ENCODE measurements at places on chromosomes 6 and 20. TPM values are rescaled to one million over a fixed set of nuclear protein-coding genes. Genes with fewer than 3 reads are reported as not detected.

EBF4 gene
- 10.8 TPM for total RNA-seq

LY86 gene
- 8.8 TPM for total RNA-seq

LHFPL5 gene
- total RNA-seq: not detected

PTPRA gene
- 44.9 TPM for total RNA-seq

PTCHD4 gene
- 0.18 TPM for total RNA-seq

SFTA2 gene
- total RNA-seq: not detected

DNA sequence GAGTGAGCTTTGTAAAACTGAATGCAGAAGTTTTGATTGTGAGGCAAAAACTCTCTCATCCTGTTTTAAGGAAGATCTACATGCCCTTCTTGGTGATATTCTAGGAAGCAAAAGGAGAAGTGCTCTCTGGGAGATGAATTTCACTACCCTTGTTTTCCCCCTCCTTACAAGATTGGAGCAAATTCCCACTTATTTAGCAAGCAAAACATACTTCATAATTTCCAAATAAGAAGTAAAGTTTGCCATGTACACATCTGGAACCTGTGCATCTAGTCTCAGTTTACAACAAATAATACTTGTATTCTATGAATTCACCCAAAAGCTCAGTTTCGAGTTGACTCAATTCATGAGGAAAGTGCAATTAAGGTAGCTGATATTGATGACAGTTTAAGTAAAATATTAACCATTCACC lies 27.6 kb upstream of the IFNGR1 start:
- H3K36me3 ChIP-seq: no peaks in the 10 kb centered on the region
- H3K4me1 ChIP-seq: peaks cover 16% of the 10 kb centered on the region
- H3K27ac ChIP-seq: no peak overlapping the region
- no peaks in the 10 kb centered on the region for H3K27me3 ChIP-seq
- no peak for DNase-seq

DNA sequence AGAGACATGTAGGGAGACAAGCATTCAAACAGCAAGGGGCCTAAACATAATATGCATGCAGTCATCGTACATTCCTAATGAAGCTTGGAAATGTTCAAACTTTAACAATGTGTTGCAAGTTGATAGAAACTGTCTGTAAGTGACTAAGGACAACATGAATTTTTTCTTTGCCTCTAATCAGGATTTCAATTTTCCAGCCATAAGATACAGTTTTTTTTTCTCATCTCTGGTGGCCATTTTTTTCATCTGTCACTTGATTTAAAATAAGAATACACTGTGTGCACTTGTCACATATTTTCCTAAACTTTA lies 22.2 kb upstream of the MTRF1L start:
- no peak overlapping the region for H3K4me3 ChIP-seq
- H3K27ac ChIP-seq: no peak overlapping the region
- no peak for DNase-seq
- no peaks in the 10 kb centered on the region for H3K36me3 ChIP-seq
- no peaks in the 10 kb centered on the region for H3K27me3 ChIP-seq
- no peaks in the 10 kb centered on the region for H3K4me1 ChIP-seq

GRCh38 chr20:59752101-59752586 lies 147.8 kb downstream of the PHACTR3 start:
- no peak overlapping the region for H3K4me3 ChIP-seq
- DNase-seq: no peak
- no peaks in the 10 kb centered on the region for H3K36me3 ChIP-seq
- H3K27ac ChIP-seq: no peak overlapping the region
- peaks cover 38% of the 10 kb centered on the region for H3K27me3 ChIP-seq

- DNase-seq: no peak
- no peaks in the 10 kb centered on the region for H3K27me3 ChIP-seq
- H3K4me3 ChIP-seq: no peak overlapping the region
- H3K4me1 ChIP-seq: peaks cover 5% of the 10 kb centered on the region
- no peaks in the 10 kb centered on the region for H3K36me3 ChIP-seq
- no peak overlapping the region for H3K27ac ChIP-seq
These were observed 2.3 kb upstream of the BTN3A3 start for GRCh38 chr6:26438000-26438399.

- H3K27ac ChIP-seq: no peak overlapping the region
- no peaks in the 10 kb centered on the region for H3K4me1 ChIP-seq
- no peak overlapping the region for H3K4me3 ChIP-seq
- no peaks in the 10 kb centered on the region for H3K36me3 ChIP-seq
These were observed 132.4 kb downstream of the BMP7 start for GRCh38 chr20:57133926-57134650.

- H3K4me1 ChIP-seq: no peaks in the 10 kb centered on the region
- H3K27me3 ChIP-seq: no peaks in the 10 kb centered on the region
- DNase-seq: no peak
- no peak overlapping the region for H3K4me3 ChIP-seq
These were observed 62.4 kb upstream of the TMEM200A start for GRCh38 chr6:130303431-130303830.

DNA sequence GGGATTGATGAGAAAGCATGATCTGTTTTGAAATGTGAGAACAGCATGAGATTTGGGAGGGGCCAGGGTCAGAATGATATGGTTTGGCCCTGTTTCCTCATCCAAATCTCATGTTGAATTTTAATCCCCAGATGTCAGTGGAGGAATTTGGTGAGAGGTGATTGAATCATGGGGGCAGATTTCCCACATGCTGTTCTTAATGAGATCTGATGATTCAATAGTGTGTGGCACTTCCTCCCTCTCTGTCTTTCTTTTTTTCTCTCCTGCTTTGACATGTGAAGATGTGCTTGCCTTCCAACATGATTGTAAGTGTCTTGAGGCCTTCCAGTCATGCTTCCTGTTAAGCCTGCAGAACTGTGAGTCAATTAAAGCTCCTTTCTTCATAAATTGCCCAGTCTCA lies 1060.3 kb upstream of the CITED2 start:
- DNase-seq: no peak
- no peaks in the 10 kb centered on the region for H3K27me3 ChIP-seq
- no peak overlapping the region for H3K27ac ChIP-seq

GRCh38 chr6:47375426-47375825 lies 65.7 kb upstream of the TNFRSF21 start:
- no peak overlapping the region for H3K4me3 ChIP-seq
- no peaks in the 10 kb centered on the region for H3K4me1 ChIP-seq
- no peaks in the 10 kb centered on the region for H3K36me3 ChIP-seq
- no peaks in the 10 kb centered on the region for H3K27me3 ChIP-seq
- no peak for DNase-seq

DNA sequence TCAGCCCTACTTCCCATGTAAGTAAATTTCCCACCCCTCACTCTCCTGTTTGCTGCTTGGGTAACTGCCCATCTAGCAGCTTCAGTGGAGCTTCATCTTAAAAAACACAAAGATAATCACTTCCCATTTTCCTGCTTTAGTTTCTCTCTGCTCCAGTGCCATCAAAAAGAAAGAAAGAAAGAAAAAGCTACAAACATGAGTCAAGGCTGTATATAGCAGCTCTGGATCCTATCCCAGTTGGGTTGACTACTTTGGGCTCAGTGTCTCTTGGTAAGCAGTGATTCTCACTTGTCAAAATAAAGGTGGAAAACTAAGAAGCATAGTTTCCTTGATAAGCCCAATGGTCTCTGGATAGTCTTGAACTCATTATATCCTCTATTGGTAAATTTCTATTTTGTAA lies 48.7 kb upstream of the SRPK1 start:
- H3K27ac ChIP-seq: no peak overlapping the region
- no peak overlapping the region for H3K4me3 ChIP-seq
- H3K27me3 ChIP-seq: no peaks in the 10 kb centered on the region
- H3K4me1 ChIP-seq: peaks cover 6% of the 10 kb centered on the region
- H3K36me3 ChIP-seq: no peaks in the 10 kb centered on the region
- DNase-seq: no peak

- H3K27me3 ChIP-seq: no peaks in the 10 kb centered on the region
- DNase-seq: no peak
- H3K4me3 ChIP-seq: no peak overlapping the region
- no peaks in the 10 kb centered on the region for H3K36me3 ChIP-seq
These were observed 7.4 kb upstream of the SLC22A2 start for GRCh38 chr6:160265869-160266476.

DNA sequence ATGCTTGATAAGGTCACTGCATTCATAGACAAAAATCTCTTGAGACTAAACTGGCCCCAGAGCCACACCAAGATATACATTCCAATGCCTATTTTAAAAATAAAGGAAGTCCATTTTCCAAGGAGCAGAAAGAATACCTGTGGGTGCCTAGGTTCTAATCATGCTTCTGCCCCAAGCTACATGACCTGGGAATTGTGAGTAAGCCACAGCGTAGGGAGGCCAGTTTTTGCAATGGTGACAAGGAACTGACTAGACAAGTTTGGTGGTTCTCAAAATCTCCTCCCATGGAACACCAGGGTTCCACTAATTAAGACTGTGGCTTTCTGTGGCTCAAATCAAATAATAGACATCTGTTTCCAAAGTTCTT lies 83.3 kb downstream of the GMDS start:
- no peaks in the 10 kb centered on the region for H3K36me3 ChIP-seq
- no peak overlapping the region for H3K4me3 ChIP-seq
- no peaks in the 10 kb centered on the region for H3K27me3 ChIP-seq
- H3K27ac ChIP-seq: no peak overlapping the region
- no peak for DNase-seq

DNA sequence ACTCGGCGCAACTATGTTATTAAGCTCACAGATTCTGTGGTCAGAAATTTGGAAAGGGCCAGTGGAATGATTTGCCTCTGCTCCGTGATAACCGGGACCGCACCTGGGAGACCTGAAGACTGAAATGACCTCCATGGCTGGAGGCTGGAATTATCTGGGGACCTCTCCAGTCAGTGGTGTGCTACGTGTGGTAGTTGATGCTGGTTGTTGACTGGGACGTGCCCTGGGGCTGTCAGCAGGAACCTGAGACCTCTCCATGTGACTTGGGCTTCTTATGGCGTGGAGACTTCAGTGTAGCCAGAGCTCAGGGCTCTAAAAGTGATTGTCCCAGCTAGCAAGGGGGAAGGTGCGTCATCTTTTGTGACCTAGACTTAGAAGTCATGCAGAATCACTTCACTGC lies 50.3 kb downstream of the CHMP4B start:
- no peak for DNase-seq
- no peak overlapping the region for H3K4me3 ChIP-seq
- H3K27ac ChIP-seq: no peak overlapping the region
- H3K4me1 ChIP-seq: peaks cover 6% of the 10 kb centered on the region
- H3K27me3 ChIP-seq: no peaks in the 10 kb centered on the region
- no peaks in the 10 kb centered on the region for H3K36me3 ChIP-seq

DNA sequence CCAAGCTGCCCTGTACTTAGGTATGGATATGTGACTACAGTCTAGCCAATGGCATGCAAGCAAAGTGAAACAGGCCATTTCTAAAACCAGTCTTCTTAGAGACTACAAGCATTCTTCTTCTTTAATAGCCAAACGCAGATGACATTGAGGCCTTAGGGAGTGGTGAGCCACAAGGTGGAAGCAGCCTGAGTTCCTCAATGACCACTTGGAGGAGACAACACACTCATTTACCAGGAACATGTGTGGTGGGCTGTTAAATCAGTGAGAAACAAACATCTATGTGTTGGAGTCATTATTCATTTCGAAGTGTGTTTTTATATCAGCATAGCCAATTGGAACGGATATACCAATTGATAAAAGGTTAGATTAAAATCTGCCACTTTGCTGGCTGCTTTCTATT lies 122.0 kb downstream of the GFRAL start:
- H3K4me3 ChIP-seq: no peak overlapping the region
- H3K36me3 ChIP-seq: no peaks in the 10 kb centered on the region
- no peak for DNase-seq
- H3K27ac ChIP-seq: no peak overlapping the region
- H3K27me3 ChIP-seq: no peaks in the 10 kb centered on the region
- no peaks in the 10 kb centered on the region for H3K4me1 ChIP-seq

DNA sequence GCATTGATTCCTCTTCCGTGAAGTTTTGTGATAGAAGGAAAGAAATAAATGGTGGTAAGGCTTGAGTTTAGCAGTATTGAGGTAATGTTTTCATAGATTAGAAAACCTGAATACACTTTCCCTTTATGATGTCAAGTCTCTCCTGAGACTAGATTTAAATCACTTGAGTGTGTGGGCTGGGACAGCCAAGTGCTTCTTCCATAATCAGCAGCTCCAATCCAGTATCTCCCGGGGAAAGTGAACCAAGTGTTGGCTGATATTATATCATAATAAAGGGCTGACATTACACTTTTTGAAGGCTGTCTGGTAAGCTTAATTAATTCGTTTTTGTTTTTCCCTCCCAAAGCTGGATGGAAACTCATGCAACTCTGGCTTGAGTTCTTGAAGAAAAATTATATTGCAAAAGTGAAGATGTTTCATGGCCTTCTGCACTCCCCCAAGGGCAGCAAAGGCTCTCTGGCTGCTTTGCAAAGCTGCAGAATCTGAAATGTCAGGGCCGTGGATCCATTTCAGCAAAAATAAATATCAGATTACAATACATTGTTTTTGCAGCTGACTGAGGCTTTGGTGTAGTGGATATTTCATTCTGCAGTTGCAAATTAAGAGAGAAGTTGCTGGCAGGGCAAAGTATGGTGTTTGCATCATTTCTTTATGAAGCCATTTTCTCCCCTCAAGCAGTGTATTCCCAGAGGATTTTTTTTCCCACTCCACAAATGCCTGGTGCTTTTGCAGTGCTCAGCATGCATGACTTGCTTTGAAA lies 101.2 kb downstream of the MKKS start:
- H3K36me3 ChIP-seq: no peaks in the 10 kb centered on the region
- peaks cover 14% of the 10 kb centered on the region for H3K4me1 ChIP-seq
- H3K27ac ChIP-seq: no peak overlapping the region
- H3K4me3 ChIP-seq: no peak overlapping the region
- no peaks in the 10 kb centered on the region for H3K27me3 ChIP-seq
- peak; percentile 57 for DNase-seq

GRCh38 chr20:58690396-58691135 lies 2.0 kb upstream of the NPEPL1 start:
- no peak overlapping the region for H3K4me3 ChIP-seq
- no peaks in the 10 kb centered on the region for H3K27me3 ChIP-seq
- peak; percentile 25 for DNase-seq

DNA sequence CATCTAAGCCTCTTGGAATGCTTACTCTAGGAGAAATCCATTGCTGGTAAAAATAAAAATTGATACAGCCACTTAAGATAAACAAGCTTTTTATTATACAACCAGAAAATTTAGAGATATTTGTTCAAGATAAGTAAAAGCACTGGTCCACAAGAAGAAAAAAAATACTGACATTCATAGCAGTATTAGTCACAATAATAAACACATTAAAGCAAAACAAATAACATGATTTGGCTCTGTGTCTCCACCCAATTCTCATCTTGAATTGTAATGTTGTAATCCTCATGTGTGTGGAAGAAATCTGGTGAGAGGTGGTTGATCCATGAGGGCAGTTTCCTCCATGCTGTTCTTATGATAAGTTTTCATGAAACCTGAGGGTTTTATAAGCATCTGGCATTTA lies 1093.5 kb upstream of the ADGRB3 start:
- no peak overlapping the region for H3K27ac ChIP-seq
- DNase-seq: no peak
- H3K36me3 ChIP-seq: no peaks in the 10 kb centered on the region
- H3K4me1 ChIP-seq: no peaks in the 10 kb centered on the region
- no peak overlapping the region for H3K4me3 ChIP-seq

- no peaks in the 10 kb centered on the region for H3K4me1 ChIP-seq
- DNase-seq: no peak
These were observed 107.3 kb downstream of the IRF4 start for GRCh38 chr6:498795-499231.

- no peak overlapping the region for H3K27ac ChIP-seq
- no peak overlapping the region for H3K4me3 ChIP-seq
- H3K4me1 ChIP-seq: no peaks in the 10 kb centered on the region
- no peaks in the 10 kb centered on the region for H3K36me3 ChIP-seq
- DNase-seq: no peak
These were observed 809.4 kb upstream of the CITED2 start for GRCh38 chr6:140183881-140184280.
